ENCODE measurements at places on chromosomes 13 and 19.

DNA sequence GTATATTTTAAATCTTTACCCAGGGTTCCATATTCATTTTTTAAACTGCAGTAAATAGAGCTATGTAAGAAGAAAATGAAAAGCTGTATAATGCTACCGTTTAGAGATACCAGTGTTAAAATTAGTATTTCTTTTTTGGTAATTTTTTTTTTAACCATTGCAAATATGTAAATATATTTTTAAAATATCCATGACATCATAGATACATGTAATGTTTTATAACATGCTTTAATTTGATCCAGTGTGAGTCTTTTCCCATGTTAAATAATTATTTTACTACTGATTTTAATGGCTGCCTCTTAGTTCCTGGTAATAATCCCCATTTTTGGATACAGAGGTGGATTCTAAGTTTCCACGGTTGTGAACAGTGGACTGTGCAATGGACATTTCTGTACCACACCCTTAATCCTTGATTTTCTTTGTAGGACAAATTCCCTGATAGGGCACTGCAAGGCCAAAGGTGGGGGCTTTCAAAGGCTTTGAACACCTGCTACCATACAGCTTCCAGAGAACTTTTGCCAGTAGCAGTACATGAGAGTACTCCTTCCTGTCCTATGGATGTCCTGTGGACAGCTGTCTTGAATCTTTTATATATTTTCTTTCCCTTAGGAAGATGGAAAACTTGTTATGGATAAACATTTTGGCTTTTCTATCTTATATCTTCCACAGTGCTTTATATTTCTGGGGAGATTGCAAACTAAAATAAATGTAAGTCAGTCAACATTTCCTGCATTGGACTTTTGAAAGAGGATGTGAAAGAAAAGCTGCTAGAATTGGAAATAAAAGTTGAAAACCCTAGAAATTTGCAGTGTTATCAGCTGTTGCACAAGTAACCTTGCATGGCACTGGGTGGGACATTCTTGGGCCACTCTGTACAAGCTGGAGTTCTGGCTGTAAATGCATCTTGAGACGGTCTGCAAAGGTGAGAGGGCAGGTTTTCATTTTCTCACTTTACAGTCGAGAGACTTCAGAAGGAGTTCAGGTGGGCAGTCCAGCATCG is 46.8 kb downstream of the ARHGEF7 start:
- DNase-seq, result no peak

GRCh38 chr19:51398096-51398704 is 7.8 kb upstream of the C19orf84 start:
- DNase-seq, result peak; percentile 9

DNA sequence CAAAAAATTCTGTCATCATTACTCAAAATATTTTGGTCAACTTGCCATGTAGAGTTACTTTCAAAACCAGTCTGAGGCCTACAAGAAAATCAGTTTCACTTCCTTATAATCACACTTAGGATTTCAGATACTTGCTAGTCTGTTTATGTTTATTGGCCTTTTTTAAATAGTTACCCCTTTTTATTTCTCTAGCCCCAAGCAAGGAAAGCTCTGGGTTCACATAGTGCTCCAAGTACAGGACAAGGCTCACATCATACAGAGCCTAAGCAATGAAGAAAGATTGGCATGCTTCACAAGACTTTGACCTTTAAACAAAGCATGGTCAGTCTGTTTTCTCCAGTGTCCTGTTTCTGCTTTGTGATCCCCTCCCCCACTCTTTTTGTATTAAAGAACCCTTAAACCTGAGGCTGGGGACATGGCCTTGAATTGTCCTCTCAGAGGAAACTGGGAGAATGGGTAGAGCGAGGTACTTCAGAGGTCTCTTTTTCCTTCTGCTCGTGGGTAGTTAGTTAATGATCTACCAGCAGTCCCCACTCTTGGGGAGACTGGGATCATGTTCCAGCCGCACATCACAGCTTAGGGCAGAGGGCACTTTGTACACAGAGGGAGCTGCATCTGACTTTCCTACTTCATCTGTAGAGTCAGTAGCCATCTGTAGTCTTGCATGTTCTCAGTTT is 30.7 kb downstream of the CEACAM1 start:
- no peak for DNase-seq

GRCh38 chr19:50001775-50002174 is 23.4 kb downstream of the VRK3 start:
- no peak for DNase-seq

GRCh38 chr13:27425158-27425917 is 919 bp downstream of the GTF3A start:
- no peak for DNase-seq

DNA sequence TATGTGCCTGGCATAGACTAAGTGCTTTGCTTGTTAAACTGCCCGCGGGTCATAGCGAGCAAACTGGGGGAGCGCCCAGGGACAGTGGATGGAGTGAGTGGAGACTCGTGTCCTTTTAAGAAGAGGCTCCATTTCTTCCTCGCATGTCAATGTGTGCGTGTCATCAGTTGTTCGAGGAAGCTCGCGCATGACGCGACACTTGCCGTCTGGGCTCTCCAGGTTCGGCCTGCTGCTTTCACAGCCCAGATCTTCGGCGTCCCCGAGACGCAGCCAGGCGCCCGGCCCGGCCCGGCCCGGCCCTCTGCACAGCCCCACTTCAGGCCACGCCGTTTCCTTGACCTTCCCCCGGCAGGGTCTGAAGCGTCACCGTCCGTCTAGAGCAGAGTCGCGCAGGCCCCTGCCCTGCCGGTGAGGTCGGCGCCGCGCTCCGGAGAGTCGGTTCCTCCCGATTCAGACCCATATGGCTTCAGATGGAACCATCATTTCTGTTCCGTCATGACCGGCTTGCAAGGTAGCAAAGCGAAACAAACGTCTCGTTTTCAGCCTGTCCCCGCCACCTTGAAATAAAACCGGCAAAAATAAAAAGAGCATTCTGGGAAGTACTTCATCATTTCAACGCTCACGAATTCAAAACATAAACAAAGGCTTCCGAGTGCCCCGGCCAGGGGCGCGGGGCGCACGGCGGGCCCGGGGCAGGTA is 599 bp upstream of the ARHGEF7 start:
- peak; percentile 21 for DNase-seq

- peak; percentile 62 for DNase-seq
Observed at GRCh38 chr19:12723641-12724426, at the start of gene TNPO2. Gene TNPO2 (minus strand): TSS chr19:12723932. CDS start chr19:12720977, 2,955 bp downstream.

- DNase-seq, result peak; percentile 66
Observed at GRCh38 chr13:79434556-79434955, 28.5 kb upstream of the RBM26 start.

All from fibroblast of skin of right quadriceps (primary cell).